HFF-Myc (cell line): ENCODE measurements at places on chromosomes 7 and 10.

DNA sequence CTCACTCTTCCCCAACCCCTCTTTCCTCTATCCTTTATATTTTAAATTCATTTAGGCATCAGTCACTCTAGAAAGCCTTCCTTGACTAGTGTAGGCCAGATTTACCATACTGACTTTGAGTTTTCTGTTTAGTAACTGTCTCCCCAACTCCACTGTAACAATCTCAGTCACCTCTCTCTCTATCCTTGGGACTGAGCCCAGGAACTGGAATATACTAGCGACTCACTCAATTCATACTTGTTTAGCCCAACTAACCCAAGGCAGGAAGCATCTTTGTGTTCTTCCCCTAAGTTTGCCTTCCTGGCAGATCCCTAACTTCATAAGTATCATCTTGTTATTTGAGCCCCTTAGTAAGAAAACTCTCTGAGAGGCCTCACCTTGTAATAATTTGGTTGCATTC, 19.1 kb downstream of the PLCE1 start:
- DNase-seq = no peak

- no peak for DNase-seq
Observed at GRCh38 chr7:4201566-4201965, 480.5 kb upstream of the FOXK1 start.

DNA sequence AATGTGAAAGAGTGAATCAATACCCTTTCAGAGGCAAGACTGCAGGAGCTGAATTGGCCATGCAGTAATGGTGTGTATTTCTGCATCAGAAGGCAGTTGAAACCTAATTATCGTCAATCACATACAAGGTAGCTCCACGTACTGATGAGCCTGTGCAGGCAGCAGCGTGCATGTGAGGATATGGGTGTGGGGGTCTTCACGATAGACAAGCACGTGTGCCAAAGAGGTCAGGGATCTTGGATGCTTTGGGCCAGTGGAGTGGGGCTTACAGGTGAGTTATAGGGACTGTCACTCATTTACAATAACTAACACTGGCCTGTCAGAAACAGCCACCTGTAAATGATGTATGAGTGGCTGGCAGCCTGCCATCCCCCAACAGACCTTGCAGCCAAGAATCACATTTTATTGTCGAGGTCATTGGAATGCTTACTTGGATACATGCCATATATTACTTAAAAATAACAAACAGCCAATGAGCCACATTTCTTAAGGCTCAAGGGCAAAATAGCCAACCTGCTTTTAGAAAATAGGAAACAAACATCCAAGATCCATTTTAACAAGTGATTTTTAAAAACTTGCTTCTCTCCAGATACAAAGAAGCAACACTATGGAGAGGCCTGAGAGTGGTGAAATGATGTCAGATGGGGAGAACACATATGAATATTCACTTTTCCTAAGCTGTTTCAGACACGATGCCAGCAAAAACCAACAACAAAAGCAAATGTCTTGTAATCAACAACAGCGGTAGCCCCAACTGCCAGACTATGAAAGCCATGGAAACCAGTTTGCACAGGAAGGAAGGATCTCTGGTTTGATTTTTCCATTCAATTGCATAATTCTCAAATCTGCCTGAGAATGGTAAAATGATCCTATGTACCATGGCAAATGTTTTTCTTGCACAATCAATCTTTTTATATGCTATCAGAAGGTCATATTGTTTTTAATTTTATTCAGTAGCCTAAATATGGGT, 210.7 kb downstream of the SKAP2 start:
- DNase-seq = no peak

- peak; percentile 14 for DNase-seq
Observed at GRCh38 chr7:98613601-98614425, 3.3 kb upstream of the NPTX2 start.

GRCh38 chr7:136900005-136900404, 31.6 kb downstream of the CHRM2 start:
- DNase-seq = no peak

DNA sequence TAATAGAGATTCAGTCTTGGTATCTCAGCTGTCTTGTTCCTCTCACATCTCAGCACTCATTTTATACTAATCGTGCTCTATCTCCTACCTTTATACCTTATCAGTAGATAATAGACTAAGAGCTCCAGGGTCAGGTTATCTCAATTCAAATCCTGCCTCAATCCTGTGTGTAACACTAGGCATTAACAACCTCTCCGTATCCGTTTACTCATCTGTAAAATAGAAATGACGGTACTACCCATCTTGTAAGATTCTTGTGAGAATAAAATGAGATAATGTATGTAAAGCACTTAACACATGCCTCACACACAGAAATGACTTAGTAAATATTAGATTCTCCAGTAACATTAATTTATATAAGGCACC, 622 bp upstream of the P4HA1 start:
- no peak for DNase-seq

DNA sequence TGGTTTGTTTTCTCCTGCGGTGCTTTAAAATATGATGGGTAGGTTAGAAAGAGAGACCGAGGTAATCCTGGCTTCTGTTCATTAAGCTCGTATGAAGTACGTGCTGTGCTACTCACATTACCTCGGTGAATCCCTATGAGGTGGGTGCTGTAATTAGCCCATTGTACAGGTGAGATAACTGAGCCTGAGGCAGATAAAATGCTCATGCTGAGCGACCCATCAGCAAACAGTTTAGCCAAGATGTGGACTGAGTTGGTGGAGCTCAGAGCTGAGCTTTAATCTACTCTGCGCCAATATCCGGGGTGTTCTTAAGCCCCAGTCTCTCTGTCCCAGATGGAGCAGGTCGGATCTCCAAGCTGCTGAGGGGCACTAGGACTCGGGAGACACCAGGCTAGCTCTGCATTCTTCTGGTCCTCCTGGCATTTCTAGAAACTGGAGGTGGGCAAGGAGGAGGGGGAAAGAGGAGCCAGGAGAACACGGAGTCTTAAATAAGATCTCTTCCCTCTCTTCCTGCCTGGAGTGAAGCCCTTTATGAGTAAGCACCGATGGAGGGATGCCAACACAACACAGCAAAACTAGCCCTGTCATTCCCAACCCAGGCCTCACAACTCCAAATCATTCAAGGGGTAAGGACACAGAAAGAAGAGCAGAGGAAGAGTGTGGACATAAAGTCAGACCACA, 458.5 kb downstream of the KCNMA1 start:
- peak; percentile 76 for DNase-seq

GRCh38 chr10:97333601-97334369, 744 bp downstream of the FRAT2 start:
- DNase-seq = no peak

- DNase-seq = no peak
Observed at GRCh38 chr10:71555724-71556119, 159.0 kb downstream of the CDH23 start.

DNA sequence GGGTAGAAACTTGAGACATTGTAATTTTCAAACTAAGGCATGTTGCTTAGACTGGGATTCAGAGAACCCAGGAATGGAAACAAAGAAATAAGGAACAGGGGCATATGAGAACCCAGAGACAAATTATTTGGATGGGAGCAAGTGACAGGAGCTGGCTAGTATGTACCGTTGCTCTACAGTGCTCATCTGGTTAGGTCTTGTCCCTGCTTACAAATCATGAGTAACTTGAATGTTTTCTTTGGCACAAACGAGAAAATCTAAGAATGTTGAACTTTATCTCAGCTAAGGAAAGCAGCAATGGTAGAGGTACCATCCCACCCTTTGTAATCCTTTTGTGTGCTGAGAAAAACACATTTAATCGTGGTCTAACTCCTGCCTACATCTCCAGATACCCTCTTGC, 116.0 kb upstream of the IMMP2L start:
- DNase-seq = no peak

DNA sequence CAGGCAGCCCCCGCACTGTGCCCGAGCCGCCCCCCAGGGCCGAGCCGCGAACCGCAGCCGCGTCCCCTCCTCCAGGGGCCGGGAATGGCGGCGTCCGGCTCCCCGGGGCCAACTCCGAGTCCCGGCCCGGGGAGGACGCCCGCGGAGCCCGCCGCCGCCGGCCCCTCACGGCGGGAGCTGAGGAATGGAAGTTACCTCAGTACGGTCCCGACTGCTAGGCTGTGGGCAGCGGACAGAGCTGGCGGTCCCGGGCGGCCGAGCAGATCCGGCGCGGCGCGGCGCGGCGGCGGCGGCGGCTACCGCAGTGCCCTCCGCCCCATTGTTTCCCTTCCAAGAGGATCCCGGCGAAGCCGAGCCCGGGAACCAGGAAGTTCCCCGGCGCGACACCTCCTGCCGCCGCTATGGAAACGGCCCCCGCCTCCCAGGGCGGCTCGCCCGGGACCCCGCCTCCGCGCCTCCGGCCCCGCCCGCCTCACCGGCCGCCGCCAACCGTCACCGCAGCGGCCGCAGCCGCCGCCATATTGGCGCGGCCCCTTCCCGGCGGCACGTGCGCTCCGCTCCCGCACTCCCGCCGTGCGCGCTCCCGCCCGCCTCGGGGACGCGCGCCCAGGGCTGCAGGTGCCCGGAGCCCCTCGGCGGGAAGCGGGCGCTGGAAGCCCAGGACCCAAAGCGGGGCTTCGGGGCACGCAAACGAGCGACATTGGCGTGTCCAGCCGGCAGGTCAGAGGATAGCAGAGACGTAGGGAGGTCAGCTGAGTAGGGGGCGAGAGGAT, at the start of gene USP6NL:
Gene USP6NL, minus strand, starts transcription at position 403 of the 773 bp plus-strand sequence. CDS start 14,016 bp downstream, outside the sequence.
- DNase-seq = no peak

DNA sequence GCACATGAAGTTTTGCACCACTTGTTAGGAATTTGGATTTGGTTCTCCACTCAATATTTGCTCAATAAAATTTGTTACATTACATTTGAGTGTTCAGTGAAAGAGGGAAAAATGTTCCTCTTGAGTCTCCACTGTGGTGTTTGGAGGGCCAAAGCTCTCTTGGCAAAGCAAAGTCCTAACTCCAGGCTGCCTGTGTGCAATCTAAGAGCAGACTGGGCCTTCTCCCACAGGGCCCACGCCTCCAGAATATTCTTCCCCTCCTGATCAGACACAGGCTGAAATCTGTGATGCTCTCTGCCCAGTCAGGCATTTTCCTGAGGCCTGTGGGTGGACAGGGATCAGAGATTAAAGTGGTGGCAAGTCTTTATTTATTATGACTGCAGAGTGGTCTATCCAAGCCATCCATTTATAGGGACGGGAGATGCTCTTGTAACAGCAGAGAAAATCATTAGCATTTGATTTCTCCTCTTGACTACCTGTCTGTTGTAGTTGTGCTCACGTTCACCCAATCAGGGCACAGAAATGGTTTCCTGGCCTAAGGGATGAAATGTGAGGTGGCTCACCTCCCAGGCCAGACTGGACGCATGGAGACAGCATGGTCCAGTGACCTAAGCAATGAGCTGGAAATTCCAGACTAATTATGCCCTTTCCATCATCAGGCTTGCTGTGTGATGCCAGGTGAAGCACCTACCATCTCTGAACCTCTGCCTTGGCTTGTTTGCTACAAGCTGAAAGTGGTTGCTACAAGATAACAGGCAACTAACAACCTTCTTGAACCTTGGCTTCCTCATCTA, 147.1 kb upstream of the NRBF2 start:
- DNase-seq = no peak

DNA sequence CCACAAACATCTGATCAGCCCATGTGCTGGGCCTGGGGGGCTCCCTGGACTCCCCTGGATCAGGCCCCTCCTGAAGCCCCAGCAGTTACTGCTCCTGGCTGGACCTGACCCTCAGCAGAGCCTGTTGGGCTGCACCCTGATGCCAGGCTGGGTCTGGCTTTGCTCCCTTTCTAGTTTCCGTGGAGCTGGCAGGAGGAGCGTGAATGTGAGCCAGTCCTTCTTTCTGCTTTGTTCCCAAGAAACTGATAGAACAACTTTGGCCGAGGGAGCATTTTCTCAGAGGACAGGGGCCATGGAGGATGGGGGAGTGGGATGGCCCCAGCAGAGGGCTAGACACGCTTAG, 128.2 kb downstream of the NEURL1 start:
- DNase-seq = no peak
